ENCODE measurements at places on chromosomes 4 and X.

GRCh38 chr4:143514497-143514896, 995 bp downstream of the SMARCA5 start:
- peak; percentile 9 for DNase-seq

DNA sequence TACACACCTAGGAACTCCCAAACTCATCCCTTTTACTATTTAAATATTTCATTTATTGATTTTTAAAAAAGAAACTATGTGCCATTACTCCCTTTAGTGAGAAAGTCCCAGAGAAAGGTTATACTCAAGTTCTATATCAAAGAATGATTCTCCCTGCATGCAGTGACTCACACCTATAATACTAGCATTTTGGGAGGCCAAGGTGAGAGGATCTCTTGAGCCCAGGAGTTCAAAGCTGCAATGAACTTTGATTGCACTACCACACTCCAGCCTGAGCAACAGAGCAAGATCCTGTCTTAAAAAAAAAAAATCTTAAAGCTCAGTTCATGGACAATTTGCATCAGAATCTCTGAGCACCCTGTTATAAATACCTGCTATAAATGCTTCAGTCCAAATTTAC, 9.2 kb upstream of the RBPJ start:
- no peak for DNase-seq

GRCh38 chr4:10120943-10121567, 4.5 kb upstream of the WDR1 start:
- DNase-seq: no peak

GRCh38 chr4:47642191-47642830, 157.2 kb downstream of the ATP10D start:
- DNase-seq: no peak

- DNase-seq: no peak
Observed at GRCh38 chr4:55947254-55947882, 1.4 kb upstream of the CEP135 start.

GRCh38 chr4:42483426-42484379, 86.4 kb downstream of the SHISA3 start:
- no peak for DNase-seq

DNA sequence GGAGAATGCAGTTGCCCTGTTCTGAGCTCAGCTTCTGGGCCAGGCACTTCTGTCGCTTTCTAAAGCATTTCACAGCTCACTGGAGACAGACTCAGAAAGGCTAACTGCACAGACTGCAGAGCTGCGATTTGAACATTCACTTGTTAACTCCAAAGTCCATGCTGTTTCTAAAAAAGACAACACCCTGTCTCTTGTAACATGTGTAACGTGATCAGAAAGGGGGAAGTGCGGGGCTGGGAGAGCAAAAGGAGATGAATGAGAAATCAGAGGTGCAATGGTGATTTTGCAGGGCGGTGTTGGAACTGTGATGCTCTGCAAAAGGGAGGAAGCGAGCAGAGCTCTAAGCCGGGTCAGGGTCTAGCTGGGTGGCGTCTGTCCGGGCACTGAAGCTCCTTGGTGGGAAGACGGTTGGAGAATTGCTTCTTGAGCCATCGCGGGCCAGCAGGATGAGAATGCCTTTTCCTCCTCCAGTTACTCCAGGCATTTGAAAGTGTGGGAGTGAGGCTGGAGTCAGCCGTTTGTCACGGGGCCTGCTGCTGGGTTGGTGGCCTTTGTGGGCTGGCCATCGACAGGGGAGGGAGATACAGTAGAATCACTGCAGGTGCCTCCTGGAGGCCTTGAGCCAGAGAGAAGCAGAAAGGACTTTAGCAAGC, 20.3 kb downstream of the TBC1D14 start:
- DNase-seq: no peak

GRCh38 chrX:150324035-150324728, 38.9 kb upstream of the MAMLD1 start:
- DNase-seq: no peak

DNA sequence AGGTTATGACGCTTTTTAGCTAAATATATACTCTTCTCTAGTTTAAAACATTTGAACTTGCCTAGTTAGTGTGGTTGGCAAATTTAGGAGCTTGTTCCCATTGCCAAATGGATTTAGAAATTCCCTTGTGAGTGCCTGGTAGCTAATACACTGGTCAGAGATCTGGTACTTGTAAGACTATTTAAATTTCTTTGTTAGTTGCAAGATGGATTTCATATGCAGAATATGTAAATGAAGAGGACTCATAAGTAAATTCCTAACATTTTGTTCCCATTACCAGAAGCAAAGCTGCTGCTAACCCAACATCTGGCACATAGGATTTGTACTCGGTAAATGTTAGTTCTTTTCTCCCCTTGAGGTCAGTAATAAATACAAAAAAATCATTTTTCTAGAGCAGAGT, 56.0 kb upstream of the PGK1 start:
- no peak for DNase-seq

- DNase-seq: peak; percentile 88
Observed at GRCh38 chr4:164383358-164384220, 370.3 kb upstream of the SMIM31 start.

GRCh38 chr4:94649381-94650133, 108.2 kb upstream of the BMPR1B start:
- no peak for DNase-seq

- no peak for DNase-seq
Observed at GRCh38 chrX:106356580-106356979, 188.5 kb downstream of the PWWP3B start.

DNA sequence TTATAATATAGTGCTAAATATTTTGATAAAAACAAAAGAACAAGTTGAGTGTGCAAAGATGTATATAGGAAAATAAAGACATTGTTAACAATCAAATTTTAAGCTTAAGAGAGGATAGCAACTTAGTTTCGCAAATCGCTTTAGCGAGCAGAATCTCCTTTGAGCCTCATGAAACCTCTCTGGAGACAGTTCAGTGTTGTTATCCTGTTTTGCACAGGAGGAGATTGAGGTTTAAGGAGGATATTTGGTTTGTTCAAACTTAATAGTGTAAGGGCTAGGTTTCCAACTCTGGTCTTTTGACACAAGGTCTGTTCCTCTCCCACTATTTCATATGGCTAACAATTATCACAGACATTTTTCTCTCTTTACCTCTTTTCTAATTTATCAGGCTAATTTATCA, 1848.5 kb upstream of the TENM3 start:
- no peak for DNase-seq

DNA sequence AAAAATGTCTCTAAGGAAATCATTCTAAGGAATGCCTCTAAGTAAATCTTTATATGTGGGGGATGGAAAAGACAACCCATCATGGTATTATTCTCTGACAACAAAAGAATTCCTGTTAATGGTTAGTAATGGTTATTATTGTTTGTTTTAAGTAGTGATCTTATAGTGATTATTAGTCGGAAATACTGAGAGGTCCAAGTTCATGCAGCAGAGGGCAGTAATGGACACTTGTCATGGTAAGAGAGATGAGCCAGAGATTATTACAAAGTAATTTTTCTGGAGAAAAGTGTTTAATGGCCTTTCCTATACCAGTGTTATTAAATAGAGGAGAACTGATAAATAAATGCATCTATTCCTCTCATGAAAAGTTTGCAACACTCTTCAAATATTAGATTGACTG, 8.1 kb upstream of the DKK2 start:
- DNase-seq: no peak

DNA sequence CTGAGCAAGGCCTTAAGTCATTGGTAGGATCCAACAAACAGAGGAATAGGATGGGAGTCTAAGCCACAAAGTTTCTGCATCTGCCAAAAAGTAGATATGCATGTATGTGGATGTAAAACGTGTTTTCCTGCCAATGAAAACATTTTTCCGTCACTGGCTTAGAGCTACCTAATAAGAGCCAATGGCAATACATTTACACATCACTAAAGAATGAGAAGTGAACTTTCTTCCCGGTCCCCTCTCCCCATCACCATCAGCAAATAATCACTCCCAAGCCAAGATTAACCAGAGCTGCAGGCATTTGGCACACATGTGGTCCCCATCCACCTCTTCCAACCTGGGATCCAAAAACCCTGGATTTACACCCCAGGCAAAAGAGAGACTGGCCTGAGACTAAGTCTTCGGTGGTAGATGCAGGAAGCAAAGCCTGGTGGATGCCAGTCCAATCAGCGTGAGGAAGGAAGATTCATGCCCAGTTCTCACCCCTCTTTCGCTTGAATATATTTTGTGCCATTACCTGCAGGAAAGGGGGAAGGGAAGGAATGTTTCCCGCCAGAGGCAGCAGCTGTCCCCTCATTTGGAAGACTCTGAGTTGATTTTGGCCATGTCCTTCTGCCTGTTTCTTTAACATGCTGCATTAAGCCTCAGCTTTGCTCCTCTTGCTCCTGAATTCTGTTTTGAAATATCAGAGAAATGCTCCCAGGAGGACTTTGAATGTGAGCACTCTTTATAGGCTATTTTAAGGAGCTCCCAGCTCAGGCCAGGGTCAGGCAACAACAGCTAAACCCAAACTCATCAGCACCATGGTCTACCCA, 131.4 kb downstream of the CHIC2 start:
- DNase-seq: no peak

- DNase-seq: no peak
Observed at GRCh38 chr4:101229116-101229515, 118.2 kb downstream of the PPP3CA start.

GRCh38 chr4:11223311-11223710, 205.4 kb downstream of the HS3ST1 start:
- no peak for DNase-seq

DNA sequence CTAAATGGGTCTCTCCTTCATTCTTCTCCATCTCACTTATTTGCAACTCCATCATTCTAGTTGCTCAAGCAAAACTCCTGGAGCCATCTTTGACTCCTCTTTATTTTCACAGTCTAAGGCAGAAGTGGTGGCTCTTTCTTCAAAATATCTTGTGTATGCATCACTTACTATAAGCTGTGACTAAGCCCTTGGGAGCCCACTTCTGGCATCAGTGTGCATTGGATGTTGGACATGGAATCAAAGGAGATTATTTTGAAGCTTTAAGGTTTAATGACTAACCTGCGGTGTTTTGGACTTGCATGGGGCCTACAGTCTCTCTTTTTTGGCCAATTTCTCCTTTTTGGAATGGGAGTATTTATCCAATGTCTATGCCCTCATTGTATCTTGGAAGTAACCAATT, 276.8 kb downstream of the SPOCK3 start:
- no peak for DNase-seq

GRCh38 chr4:46999566-46999965, 6.2 kb upstream of the GABRA4 start:
- DNase-seq: no peak

GRCh38 chrX:119991005-119991787, 47.6 kb upstream of the NKAP start:
- DNase-seq: no peak

DNA sequence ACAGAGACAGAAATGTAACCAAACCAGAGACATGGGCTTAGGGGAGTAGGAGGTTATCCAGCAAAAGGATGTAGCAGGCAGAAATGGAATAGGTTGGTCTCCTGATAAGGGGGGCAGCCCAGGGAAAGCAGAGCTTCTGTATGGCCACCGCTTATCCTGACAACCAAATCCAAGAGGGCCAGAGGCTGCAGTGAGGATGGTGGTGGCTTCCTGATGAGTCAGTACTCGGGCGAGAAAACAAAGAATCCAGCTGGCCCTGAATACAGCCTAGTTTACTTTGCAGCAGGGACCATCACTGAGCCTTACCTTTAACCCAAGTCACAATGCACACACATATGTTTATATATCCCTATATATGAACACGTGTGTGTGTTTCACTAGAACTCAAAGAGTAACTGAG, 129.7 kb upstream of the FTHL17 start:
- no peak for DNase-seq

DNA sequence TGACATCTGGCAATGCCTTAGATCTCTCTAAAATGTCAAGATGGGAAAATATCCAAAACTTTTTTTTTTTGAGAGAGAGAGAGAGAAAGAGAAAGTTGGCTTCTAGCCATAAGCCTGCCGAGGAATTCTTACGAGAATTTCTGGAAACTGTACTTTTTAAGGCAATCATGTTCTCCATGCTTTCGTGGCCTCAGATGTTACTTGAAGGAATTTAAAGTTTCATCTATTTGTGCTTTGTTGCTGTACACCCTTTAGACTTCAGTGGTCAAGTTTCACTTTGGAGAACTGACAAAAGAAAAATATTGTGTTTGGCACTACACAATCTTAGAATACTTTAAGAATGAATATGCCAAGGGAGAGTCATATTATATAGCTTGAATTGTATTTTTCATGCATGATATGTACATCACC, 53.9 kb downstream of the FAT4 start:
- no peak for DNase-seq

GRCh38 chr4:88093874-88094273, 64.6 kb downstream of the ABCG2 start:
- no peak for DNase-seq

GRCh38 chrX:7112071-7112470, 35.4 kb upstream of the STS start:
- DNase-seq: no peak

GRCh38 chr4:13539619-13540445, 4.5 kb downstream of the NKX3-2 start:
- no peak for DNase-seq

GRCh38 chr4:49032440-49033161, 46.5 kb downstream of the CWH43 start:
- DNase-seq: peak; percentile 7

GRCh38 chr4:182240161-182241130, 2.8 kb upstream of the TENM3 start:
- no peak for DNase-seq

GRCh38 chr4:71540749-71541269, 202.0 kb downstream of the SLC4A4 start:
- DNase-seq: no peak

- DNase-seq: no peak
Observed at GRCh38 chr4:116544946-116545345, 540.4 kb downstream of the TRAM1L1 start.

DNA sequence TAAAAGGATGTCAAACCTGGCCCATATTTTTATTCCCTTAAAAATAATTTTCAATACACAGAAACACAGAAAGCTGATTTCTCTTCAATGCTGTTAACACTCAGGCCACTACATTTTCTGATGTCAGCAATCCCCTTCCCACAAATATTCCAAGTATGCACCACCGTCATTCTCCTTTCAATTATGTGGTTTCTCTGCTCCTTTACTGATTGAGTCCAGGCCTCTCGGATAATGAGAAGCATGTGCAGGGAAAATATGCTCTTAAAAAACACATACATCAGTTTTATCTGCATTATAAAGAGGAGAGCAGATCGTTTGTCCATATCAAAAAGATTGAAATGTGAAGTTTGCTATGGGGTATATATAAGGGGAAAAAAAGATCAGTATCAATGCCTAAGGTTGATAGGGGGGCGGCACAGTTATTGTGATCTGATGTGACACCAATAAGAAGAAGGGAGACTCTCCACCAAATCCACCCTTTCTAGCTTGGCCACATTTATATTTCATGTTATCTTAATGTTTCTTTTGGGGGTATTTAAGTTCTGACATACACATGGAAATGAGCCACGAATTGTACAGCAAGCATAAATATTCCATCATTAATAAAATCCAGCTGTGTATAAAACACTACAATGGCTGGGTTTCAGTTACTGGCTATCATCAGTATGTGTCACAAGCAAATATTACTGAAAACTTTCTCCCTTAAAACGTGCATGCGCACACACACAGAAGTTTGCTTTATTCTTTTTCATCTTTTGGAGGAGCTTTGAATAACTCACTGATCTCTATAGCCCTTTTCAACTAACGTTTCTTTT, 6.4 kb downstream of the AMOT start:
- no peak for DNase-seq
